Trophoblast cell (in vitro differentiated cells and primary cell): ENCODE measurements at places on chromosomes 5 and 9.

- H3K36me3 ChIP-seq, result no peaks in the 10 kb centered on the region
- no peak for DNase-seq
- H3K4me1 ChIP-seq, result no peaks in the 10 kb centered on the region
- no peak overlapping the region for H3K27ac ChIP-seq
These were observed 59.1 kb downstream of the BARX1 start for GRCh38 chr9:93896093-93896492.

GRCh38 chr9:125998837-125999503 lies 251.8 kb downstream of the PBX3 start:
- no peak overlapping the region for H3K27ac ChIP-seq
- DNase-seq, result no peak
- H3K36me3 ChIP-seq, result no peaks in the 10 kb centered on the region

GRCh38 chr9:114989600-114990410 lies 59.4 kb upstream of the TNFSF8 start:
- H3K4me3 ChIP-seq, result no peak overlapping the region
- H3K36me3 ChIP-seq, result no peaks in the 10 kb centered on the region
- H3K27ac ChIP-seq, result no peak overlapping the region
- H3K27me3 ChIP-seq, result no peaks in the 10 kb centered on the region
- H3K4me1 ChIP-seq, result peaks cover 6% of the 10 kb centered on the region
- DNase-seq, result no peak

- no peaks in the 10 kb centered on the region for H3K4me1 ChIP-seq
- H3K27ac ChIP-seq, result no peak overlapping the region
- no peaks in the 10 kb centered on the region for H3K36me3 ChIP-seq
- H3K27me3 ChIP-seq, result no peaks in the 10 kb centered on the region
- no peak overlapping the region for H3K4me3 ChIP-seq
- no peak for DNase-seq
These were observed 174.8 kb downstream of the ENC1 start for GRCh38 chr5:74465724-74466123.

- no peak overlapping the region for H3K4me3 ChIP-seq
- H3K4me1 ChIP-seq, result peaks cover 10% of the 10 kb centered on the region
- no peaks in the 10 kb centered on the region for H3K27me3 ChIP-seq
These were observed 14.7 kb downstream of the CD74 start for GRCh38 chr5:150397782-150398721.

DNA sequence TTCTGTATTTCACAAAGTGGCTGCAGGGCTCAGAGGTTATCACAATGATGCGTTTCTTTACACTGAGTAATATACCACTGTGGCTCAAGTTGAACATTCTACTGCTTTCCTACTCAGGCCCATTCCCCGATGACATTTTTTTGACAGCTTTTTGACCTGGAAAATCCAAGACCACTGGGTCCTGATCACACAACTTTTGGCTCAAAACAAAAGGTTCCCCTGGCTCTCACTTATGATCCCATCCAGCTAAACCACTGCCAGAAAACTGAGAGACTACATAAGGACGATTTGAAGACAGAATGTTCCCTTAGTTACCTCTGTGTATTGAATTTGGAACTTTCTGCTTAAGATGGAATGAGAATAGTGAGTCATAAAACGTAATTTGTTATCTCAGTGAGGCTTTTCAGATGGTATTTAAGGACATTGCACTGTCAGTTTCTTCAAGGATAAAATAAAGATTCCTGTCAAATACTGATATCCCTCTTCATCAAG lies 78.0 kb upstream of the FBXL7 start:
- no peaks in the 10 kb centered on the region for H3K4me1 ChIP-seq
- H3K4me3 ChIP-seq, result no peak overlapping the region
- H3K27me3 ChIP-seq, result no peaks in the 10 kb centered on the region
- H3K27ac ChIP-seq, result no peak overlapping the region
- H3K36me3 ChIP-seq, result no peaks in the 10 kb centered on the region

DNA sequence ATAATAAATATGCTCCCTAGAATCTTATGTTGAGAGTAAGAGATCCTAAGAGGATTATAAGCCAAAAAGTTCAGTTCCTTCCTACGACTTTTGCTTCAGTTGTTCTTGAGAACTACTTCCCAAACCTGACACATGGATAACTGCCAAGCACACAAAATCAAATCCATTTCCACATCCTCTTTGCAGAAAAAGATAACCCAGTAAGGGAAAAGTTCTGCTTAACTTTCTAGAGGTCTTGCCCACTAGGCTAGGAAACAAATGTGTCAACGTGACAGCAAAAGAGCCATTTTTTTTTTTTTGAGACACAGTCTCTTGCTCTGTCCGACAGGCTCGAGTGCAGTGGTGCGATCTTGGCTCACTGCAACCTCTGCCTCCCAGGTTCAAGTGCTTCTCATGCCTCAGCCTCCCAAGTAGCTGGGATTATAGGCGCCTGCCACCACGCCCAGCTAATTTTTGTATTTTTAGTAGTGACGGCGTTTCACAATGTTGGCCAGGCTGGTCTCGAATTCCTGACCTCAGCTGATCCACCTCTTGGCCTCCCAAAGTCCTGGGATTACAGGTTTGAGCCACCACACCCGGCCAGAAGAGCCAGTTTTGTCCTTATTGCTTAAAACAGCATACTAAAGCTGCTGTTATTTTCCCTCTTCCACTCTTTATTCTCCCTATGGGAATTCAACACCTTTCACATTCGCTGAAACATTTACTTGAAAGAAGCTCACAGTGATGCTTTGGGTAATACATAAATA lies 24.2 kb downstream of the CSNK1A1 start:
- H3K36me3 ChIP-seq, result peaks cover 8% of the 10 kb centered on the region
- no peaks in the 10 kb centered on the region for H3K27me3 ChIP-seq
- DNase-seq, result peak; percentile 91
- H3K27ac ChIP-seq, result no peak overlapping the region

- no peaks in the 10 kb centered on the region for H3K4me1 ChIP-seq
- no peak for DNase-seq
- no peaks in the 10 kb centered on the region for H3K27me3 ChIP-seq
- peaks cover 19% of the 10 kb centered on the region for H3K36me3 ChIP-seq
- no peak overlapping the region for H3K27ac ChIP-seq
- no peak overlapping the region for H3K4me3 ChIP-seq
These were observed 272.4 kb downstream of the ADAMTS6 start for GRCh38 chr5:65209341-65209740.

DNA sequence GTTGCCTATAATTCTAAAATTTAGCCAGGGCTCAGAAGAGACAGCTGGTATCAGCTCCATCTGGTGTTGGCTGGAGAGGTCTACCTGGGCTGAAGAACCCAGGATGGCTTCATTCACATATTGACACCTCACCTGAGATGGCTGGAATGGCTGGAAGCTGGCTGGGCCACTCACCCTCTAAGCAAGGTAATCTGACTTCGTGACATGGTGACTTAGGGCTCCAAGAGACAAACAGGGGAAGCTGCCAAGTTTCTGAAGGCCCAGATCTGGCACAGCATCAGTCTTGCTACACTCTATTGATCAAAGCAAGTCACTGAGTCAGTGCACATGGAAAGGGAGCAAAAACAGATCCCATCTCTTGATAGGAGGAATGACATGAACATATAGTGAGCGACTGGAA lies 102.3 kb downstream of the EPB41L4A start:
- H3K36me3 ChIP-seq, result no peaks in the 10 kb centered on the region
- no peak overlapping the region for H3K4me3 ChIP-seq
- no peak overlapping the region for H3K27ac ChIP-seq
- H3K27me3 ChIP-seq, result no peaks in the 10 kb centered on the region
- H3K4me1 ChIP-seq, result peaks cover 4% of the 10 kb centered on the region

GRCh38 chr5:132265336-132266030 lies 8.0 kb downstream of the PDLIM4 start:
- no peak overlapping the region for H3K27ac ChIP-seq
- H3K36me3 ChIP-seq, result peaks cover 9% of the 10 kb centered on the region
- peaks cover 13% of the 10 kb centered on the region for H3K4me1 ChIP-seq
- no peak overlapping the region for H3K4me3 ChIP-seq
- peak; percentile 95 for DNase-seq
- H3K27me3 ChIP-seq, result no peaks in the 10 kb centered on the region

DNA sequence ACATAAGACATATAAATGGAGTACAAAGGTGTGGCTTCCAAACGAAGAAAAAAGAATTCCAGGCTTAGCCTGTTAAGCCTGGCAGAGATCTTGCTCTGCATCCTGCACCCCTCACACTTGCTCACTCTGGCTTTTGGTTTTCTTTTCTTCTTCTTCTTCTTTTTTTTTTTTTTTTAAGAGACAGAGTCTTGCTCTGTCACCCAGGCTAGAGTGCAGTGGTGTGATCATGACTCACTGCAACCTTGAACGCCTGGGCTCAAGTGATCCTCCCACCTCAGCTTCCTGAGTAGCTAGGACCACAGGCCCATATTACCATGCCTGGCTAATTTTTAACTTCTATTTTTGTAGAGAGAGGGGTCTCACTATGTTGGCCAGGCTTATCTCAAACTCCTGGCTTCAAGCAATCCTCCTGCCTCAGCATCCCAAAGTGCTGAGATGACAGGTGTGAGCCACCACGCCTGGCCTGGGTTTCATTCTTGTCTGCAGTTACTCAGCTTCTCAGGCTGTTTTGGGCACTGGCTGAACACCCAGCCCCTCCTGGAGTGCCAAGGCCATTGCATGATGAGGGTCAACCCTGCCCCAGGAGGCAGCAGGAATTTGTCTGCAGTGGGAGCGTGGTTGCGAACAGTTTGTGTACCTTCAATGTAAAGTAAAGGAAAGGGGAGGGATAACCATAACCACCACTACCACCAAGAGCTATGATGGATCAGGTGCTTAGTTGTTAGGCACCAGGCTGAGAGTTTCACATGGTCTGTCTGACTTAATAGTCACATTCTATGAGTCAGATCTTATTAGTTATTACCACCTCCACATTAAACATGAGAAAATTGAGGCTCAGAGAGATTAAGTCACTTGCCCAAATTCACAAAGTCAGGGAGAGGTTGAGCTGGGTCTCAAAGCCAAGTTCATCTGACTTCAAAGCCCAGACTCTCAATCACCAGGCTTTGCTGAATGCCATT lies 219.2 kb upstream of the PANK3 start:
- peaks cover 16% of the 10 kb centered on the region for H3K36me3 ChIP-seq
- H3K4me1 ChIP-seq, result no peaks in the 10 kb centered on the region
- H3K27me3 ChIP-seq, result no peaks in the 10 kb centered on the region
